ENCODE measurements at places on chromosomes 1 and 21.

DNA sequence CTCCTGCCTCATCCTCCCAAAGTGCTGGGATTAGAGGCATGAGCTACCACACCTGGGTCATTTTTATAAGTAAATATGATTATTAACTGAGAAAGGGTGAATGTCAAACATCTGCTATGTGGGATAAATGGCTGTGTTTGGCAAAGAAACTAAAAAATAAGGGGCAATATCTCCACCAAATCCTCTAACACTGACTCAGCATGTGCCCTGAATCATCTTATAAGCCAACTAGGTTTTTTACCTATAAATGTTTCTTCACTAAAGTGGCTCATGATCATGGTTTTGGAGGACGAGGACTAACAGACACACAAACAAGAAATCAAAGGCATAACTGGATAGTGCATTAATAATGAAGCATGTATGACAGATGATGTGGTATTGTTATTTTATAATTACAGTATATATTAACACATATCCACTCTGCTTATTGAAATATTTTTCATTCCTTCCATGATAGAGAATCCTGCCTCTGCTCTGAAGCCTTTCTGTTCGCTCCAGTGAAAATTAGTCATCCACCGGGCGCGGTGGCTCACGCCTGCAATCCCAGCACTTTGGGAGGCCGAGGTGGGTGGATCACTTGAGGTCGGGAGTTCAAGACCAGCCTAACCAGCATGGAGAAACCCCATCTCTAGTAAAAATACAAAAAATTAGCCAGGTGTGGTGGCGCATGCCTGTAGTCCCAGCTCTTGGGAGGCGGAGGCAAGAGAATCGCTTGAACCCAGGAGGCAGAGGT lies 11.7 kb upstream of the ARHGAP29 start:
- no peak for DNase-seq

DNA sequence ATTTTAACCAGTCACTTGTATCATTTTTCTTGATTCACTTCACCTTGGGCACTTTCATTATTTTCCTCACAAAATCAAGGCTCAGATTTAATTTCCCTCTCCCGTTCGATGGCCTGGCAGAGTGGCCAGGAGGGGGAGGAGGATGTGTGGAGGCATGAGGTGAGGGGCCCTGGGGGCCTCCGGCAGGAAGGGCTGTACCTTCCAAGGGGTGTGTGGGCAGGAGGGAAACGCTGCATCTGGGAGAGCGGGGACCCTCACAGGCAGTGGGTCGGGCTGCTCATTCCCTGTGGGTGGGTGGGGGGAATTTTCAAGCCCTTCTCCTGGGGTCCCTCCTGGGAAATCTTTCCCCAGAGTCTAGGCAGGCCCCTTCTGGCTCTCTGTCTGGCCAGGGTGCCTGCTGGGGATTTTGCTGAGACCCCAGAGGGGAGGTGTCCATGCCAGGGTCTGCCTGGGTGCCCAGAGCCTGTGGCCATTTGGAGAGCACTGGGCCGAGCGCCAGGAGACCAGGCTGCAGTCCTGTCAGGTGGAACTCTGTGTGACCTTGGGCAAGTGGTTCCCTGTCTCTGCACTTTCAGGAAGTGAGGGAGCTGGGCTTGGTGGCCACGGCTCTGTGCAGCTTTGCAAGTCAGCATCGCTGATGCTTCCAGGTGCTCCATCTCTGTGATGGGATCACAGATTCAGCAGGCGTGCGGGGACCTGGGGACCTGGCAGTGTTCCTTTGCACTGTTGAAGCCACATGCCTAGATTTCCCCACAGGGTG lies 81.9 kb upstream of the C1orf174 start:
- no peak for DNase-seq

GRCh38 chr1:239884796-239885195 lies 206.9 kb upstream of the FMN2 start:
- no peak for DNase-seq

DNA sequence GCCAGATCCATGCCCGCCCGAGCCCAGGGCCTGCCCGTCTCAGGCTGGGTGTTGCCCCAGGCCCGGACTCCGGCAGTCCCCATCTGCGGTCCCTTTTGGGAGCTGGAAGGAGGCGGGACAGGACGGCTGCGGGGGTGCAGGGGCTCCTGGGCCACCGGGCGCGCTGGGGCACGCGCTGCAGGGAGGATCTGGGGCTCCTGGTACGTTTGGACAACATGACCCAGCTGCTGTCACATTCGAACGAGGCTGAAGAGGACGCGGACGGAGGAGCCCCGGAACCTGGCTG lies 6.6 kb upstream of the CALML6 start:
- DNase-seq, result no peak

DNA sequence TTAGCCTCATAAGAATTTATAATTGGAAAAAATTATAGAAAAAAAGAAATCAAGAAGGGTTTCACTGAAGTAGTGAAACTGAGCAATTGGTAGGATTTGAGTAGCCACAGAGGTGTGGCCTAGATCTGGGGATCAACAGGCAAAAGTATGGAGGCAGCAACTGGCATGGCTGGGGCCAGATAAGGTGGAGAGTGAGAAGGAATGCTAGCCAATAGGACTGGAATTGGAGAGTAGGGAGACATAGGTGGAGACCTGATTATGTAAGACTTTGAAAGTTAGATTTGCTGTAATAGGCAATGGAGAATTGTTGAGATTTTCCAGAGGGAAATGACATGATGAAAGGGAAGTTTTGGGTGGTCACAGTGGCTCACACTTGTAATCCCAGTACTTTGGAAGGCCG lies 24.6 kb upstream of the CGN start:
- DNase-seq, result no peak

DNA sequence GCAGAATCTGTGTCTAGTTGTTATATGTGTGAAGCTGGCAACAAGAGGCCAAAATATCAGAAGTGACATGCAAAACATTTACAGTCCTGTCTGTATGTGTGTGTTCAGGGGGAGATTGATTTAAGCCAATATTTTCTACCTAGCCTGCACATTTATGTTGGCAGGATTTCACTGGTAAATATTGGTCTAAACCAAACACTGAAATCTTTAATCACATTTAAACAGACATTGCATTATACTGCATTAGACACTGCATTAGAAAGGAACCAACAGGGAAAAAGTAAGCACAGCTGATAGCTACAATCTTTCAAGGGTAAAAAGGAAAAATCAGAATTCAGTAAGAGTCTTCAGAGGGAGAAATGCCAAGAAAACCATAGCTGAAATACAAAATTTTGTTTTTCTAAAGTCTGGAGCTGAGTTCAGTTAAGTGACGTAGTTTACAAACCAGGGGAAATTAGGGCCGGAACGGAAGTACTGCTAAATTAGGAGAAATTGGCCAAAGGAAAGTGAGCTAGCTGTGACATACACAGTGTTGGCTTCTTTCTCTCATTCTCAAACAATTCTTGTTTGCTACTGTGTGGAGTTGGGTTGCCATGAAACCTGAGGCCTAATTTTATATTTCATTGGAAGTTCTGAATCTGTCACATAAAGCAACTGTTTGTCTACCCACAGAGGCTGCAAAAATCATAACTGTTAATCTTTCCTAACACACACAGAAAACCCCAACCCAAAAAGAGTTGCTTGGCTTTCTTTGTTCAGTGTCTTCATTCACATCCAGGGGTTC lies 217.3 kb upstream of the SGIP1 start:
- no peak for DNase-seq

DNA sequence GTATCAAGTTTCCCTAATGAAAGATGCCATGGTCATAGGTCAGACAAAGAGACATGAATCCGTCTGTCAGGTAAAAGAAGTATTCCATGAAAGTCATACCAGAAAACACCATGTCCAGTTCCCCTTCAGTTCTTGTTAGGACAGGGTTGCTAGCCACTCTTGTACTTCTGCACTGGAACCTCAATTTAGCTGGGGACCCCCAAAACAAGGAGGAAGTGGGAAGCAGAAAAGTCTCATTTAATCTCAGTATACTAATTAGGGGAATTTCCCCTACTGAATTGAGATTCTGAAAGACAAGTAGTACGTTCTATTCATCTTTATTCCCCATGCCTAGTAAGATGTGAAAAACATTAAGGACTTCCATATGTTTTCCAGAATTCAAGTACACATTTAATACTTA lies 1289.9 kb upstream of the B3GALT2 start:
- DNase-seq, result no peak

DNA sequence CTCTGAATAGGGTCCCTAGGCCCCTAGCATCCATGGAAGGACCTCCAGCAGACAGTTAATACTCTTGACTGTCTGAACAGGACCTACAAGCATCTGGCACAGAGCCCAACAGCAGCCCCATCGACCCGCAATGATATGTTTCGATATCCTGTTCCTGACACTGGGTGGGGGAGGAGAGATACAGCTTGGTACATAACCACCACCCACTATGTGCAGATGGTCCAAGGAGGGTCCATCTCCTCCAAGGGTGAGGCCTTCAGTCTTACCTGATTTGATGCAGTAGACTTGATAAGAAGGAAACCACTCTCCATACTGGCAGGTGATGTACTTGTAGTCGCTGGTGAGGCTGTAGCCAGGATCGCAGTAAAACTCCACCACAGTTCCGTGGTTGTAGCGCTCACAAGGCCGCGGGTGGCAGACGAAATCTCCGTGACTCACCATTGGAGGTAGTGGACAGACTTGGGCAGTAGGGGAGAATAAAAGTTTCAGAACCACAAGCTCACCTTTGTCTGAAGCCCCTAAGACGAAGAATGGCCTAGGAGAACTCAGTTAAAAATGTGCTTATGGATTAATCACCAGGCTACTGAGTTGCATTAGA lies 86.0 kb upstream of the TLR5 start:
- no peak for DNase-seq

DNA sequence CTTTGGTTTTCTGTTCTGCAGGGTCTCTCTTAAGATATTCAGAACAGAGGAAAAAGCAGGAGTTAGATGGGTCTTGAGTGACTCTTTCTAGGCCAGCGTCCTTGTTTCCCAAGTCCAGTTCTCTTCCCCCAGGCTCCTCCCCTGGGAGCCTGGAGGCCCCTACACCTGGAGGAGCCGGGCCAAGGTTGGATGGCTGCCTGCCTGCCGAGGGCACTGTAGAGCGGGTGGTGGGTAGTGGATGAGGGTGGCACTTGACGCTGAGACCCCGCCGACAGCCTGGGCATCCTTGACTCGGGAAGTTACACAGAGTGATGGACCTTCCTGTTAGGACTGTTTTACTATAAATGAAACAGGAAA lies 17.4 kb upstream of the KANK4 start:
- no peak for DNase-seq

- DNase-seq, result no peak
These were observed 2.9 kb upstream of the RBBP5 start for GRCh38 chr1:205124726-205125125.

DNA sequence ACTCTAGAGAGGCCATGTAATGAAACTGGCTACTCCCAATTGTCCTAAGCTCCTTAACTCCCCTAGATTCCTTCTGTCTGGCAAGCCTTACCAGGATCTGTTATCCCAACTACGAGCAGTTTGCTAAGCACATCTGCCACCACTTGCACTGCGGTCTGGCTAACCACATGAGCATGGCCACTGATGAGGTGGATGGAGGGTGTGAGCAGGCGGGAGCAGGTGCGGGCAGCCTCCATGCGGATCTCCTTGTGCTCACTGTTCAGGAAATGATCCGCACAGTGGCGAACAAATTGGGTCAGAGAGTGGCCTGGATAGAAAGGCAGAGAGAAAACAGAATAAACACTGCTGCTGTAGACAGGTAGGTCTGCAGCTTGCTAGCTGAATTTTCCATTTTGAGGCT lies 24.0 kb downstream of the MTOR start:
- DNase-seq, result no peak

DNA sequence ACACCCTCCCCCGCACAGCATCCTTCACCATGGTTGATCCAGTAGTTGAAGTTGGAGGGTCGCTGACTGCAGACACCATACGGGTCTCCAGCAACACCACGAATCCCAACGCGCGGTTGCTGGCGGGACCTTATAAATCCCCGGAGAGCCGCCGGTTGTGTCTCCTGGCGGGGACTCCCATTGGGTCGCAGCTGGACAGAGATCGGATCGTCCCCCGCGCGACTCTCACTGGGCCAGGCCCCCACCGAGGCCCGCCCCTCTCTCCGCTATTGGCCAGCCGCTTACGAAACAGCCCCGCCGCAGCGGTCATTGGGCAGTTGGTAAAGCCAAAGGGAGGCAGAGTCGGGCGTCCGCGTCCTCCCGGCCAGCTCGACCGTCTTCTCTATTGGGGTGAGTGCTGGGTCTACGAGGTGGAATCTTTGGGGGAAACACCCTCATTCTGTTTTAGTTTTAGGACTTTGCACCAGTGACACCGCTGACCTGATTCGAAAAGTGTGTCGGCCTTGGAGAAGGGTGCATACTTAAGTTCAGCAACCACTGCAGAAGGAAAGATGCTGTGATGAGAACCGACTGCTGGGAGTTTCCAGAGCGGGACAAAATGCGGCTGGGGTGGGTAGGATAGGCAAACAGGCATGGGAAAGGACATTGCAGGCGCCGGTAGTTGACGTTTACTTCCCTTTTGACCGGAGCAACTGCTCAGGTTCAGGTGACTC lies 27.4 kb downstream of the RABIF start:
- DNase-seq, result peak; percentile 61

GRCh38 chr1:8197493-8198282 lies 120.2 kb upstream of the SLC45A1 start:
- no peak for DNase-seq

DNA sequence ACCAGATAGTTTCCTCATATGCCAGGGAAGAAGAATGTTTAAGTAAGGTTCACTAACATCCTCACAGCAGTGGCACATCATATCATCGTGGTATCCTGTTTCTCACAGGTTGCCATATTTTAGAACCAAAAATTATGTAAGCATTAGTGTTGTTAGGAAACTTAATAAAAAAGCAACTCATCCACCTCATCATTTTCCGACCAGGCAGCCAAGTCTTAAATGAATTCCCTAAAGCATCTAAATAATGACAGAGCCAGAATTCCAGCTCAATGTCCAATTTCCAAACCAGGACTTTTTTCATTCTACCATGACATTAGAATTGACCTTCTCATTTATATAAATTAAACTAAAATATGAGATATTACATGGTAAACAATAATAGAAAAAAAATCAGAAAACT lies 272.7 kb downstream of the NTNG1 start:
- no peak for DNase-seq

DNA sequence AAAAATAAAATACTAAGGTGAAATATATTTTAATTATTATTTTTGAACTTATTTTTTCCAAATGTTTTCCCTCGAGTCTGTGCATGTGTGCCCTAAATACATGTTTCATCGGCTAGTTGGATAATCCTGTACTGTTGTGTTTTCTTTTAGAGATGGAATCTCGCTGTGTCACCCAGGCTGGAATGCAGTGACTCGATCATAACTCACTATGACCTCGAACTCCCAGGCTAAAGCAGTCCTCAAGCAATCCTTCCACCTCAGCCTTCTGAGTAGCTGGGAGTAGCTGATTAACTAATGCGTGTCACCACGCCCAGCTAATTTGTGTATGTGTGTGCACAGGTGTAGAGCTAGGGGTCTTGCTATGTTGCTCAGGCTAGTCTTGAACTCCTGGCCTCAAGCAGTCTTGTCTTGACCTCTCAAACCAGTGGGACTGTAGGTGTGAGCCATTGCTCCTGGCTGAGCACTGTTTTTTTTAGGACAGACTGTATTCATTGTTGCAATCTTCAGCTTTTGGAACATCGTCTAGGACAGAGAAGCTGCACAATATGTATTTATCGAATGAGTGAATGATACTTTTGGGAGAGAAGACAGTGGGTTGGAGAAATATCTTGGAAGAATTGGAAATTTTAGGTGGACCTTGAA lies 4.8 kb upstream of the TMCO1 start:
- no peak for DNase-seq

Measured in hypothalamus (tissue), 51 donors.